ENCODE measurements at places on chromosomes 12 and 14.

DNA sequence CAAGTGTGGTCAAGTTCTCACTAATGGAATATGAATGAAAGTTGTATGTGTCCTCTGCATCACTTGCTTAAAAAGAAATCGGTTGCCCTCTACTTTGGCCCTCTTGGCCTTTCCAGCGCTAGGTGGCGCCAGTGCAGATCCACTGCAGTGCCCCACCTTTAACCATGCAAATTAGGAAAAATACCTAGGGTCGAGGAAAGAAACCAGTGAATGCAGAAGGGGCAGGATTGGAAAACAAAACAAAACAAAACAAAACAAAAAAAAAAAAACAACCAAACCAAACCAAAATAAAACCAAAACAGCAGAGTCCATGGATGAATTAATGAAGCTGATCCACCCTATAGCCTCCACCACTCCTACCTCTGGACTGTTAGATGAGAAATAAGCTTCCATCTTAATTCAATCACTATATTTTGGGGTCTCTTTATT is 12.9 kb upstream of the NEMF start:
- DNase-seq: peak; percentile 76

- DNase-seq: no peak
Observed at GRCh38 chr12:125734137-125734536, 668.9 kb downstream of the AACS start.

GRCh38 chr12:91663310-91663709 is 480.7 kb upstream of the DCN start:
- no peak for DNase-seq

GRCh38 chr14:99538275-99538674 is 57.1 kb downstream of the CCNK start:
- DNase-seq: no peak

DNA sequence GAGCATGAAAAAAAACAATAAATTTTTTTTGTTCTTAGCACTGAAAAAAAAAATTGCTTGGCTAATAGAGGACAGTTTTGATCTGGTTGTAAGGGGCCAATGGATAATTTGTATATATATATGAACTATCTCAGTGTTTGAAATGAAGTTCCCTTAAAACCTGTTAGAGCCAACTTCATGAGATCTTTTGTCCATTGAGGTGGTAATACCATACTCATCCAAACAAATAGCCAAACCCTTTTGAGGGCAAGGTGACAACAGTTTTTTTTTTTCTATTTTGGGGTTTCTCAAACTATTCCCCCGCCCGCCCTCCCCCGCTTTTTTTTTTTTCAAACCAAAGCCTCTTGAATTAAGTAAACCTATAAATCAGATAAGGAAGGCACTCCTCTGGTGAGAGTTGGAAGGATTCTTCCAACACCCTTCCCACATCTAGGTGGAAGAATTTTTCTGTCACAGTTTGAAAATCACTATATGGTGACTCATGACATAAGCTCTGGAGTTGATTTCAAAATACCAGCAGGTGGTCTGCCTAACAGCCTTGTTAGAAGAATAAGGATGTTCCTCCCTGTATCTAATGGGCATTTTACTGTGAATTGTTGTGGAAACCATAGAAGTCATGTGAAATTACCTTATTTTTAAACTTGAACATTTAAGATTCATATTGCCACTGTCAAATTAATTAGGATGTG is 10.2 kb downstream of the ARHGAP5 start:
- peak; percentile 53 for DNase-seq

DNA sequence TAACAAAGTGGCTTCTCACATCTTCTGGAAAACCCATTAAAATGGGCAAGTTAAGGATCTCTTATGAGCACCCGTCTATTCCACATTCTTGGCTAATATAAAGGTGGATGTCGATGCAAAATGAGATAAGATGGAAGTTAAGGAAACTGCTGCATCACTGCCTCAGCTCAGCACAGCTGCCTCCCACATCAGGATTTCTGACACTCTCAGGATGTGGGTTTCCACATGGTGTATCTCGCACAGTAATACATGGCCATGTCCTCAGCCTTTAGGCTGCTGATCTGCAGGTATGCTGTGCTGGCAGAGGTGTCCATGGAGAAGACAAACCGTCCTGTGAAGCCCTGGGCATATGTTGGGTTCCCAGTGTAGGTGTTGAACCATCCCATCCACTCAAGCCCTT is 1348.0 kb downstream of the TMEM121 start:
- no peak for DNase-seq

- no peak for DNase-seq
Observed at GRCh38 chr14:95505030-95505589, 11.3 kb downstream of the SYNE3 start.

DNA sequence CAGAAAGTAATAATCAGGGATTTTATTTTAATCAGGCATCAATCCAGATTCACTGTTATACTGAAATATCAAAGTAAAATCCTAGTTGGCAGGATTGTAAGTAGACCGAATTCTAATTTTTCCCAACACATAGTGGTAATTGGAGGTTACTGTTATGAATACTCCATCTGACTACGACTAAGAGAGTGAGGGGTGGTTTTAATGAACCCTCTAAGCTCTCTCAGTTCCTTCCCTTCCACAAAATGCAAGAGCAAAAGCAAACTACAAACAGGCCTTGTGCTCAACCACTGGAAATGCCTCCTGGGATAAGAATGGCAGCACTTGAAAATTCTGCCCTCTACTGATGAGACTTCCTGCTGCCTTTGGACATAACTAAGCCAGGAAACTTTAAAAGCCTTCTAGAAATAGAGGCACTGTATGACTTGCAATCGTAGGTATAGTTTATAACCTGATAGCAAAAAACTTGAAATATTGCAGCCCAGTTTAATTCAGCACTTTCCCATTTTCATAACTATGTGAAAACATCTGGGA is 184.8 kb downstream of the SLC16A7 start:
- peak; percentile 62 for DNase-seq

DNA sequence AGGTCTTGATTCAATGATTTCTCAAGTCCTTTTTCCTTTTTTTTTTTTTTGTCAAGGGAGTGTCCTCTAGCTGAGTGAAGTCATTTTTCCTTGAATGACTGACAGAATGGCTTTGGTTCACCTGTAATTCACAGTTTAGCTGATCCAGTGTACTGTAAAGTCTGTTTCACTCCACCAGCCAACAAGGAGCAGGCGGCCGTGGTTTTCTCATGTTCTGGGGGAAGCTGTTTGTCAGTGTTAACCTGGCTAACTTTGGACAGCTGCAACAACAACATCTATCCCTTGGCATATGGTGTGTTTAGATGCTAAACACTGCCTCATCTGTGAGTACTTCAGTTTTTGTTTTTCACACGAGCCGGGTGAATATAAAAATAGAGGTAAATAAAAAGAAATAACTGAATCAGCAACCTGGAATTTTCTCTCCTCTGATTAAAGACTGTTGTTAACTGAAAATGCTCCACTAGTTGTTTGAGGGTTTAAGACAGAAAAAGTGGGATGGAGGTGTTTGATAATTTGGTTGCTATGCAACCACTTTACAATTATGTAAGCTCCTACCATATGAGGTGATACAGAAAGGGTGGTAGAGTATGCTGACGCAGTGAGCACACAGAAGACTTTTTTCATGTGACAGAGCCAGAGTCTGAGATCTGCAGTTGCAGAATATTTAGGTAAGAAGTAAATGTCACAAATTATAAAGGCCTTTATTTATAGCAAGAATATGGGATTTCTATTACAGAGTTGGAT is 50.3 kb upstream of the SLC2A13 start:
- DNase-seq: no peak

DNA sequence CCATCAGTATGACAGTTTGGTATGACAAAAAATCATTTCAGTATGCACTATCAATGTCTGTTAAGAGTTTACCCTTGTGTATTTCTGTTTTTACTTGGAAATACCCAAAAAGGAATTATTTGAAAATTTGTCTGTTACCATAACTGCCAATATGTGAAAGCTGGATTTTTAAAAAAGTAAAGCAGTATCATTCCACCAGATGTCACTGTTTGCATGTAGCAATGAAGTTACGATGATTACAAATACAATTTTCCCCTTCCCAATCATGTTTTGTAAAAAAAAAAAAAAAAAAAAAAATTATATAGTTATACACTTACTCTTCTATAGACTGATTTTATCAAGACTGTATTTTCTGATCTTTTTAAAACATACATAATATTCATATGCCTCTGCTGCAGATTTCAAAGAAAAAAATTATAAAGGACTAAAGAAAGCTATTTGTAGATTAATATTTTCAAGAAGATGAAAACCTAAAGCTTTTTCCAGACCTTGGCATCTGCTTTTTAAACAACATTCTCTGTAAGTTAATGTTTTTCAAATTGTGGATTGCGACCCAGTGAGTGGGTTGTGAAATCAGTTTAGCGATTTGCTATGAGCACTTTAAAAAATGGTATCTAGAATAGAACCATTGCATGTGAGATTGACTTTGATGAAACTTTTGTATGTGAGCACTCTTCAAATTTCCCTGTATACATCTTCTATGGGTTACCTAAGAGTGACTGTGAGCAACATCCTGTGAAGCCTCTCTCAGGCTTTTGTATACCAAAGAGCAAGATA is 114.2 kb downstream of the TTC6 start:
- peak; percentile 37 for DNase-seq
